ENCODE measurements at places on chromosomes 13 and 19. TPM values are rescaled to one million over a fixed set of nuclear protein-coding genes. Genes with fewer than 3 reads are reported as not detected.

DNA sequence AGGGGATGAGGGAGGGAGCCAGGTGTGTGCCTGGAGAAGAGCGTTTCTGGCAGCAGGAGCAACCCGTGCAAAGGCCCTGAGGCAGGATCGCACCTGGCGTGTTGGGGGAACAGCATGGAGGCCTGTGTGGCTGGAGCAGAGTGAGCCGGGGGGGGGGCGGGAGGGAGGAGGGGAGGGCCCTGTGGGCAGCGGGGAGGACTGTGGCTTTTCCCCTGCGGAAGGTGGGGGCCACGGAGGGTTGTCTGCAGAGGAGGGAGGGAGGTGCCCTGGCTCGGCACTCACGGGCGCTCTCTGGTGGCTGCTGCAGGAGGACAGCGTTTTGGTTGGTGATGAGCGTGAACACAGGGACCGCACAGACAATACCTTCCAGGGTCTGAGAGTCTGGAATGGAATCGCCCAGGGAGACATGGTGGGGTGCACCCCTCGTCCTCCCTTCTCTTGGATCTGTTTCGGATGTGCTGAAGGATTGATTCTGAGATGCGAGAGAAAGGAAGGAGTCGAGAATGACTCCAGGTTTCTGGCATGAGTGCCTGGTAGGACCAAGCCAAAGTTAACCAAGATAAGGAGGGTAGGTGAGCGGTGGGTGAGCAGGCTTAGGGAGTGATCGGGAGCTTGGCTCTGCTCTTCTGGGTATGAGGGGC, 6.5 kb downstream of the RAB11B start:
- DNase-seq = peak; percentile 71

DNA sequence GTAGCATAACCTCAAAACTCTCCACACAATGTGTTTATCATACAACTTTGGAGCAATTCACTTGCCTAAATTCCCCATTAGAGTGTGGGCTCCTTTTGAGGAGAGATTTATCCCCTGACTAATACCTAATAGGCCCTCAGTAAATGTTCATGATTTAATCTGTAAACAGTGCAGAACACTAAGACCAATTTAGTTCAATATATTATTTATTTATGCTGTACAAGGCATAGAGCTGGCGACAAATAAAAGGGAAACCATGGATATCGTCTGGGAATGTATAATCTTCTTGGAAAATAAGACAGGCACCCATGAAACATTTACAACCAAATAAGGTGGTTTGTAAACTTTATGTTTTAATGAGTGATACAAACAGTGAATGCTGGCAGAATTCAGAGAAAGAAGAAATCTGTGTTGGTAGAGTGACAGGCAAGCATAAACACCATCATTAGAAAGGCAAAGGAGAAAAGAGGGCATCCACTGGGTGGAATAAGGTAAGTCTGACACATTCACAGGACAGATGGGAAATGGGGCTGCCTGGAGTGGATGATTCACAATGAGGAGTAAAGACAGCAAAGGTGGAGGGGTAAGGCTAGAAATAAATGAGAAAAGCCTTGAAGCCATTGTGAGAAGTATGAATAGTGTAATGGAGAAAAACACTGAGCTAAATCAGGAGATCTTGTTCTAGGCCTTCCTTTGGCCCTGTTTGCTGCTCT, 106.1 kb upstream of the MIR17HG start:
- no peak for DNase-seq

The ALG5 gene
- 68.6 TPM for total RNA-seq

The C1QTNF9B gene
- not detected for total RNA-seq

Data from SK-MEL-5 (cell line).